ENCODE measurements at places on chromosomes 12 and 14.

- DNase-seq = no peak
Measured at GRCh38 chr12:11497995-11498394, 102.6 kb upstream of the PRB2 start.

GRCh38 chr12:639566-639965, 23.7 kb downstream of the NINJ2 start:
- DNase-seq = no peak

DNA sequence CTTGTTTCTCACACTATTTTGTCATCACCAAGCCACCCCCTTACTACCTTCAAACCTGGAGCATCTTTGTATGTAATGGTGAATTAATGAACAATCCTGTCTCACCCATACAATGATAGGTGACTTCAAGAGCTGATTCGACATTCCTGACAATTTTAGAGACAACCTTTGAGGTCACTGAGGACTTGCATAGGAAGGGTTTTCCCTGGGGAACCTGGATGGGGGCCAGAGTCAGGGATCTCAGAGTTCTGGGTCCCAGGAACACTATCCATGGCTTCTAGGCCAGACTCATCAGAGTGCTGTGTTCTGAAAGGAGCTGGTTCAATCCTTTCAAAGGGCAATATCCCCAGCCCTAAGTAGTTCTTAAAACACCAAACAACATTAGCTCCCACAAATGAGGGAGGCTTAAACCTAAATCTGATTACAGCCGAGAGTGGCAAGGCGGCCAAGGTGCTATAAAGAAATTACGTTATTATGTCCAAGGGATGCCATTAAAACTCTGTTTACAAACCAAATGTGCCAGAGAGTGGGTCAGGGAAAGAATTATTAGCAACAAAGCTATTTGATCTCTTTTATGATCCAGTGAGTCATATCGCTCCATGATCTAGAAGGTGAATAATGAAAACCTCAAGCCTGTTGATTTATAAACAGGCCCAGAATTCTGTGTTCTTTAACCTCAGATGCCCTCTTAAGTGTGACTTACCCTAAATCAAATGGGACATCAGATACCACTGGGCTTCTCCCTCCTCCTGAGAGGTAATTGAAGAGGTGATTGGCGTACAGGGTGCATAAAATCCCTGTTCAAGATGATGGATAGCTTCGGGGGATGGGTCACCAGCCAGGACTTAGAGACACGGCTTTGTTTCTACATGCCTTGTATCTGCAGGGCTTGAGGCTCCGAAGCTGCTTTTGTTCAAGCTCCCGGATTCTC, 230.2 kb upstream of the TBX3 start:
- no peak for DNase-seq

DNA sequence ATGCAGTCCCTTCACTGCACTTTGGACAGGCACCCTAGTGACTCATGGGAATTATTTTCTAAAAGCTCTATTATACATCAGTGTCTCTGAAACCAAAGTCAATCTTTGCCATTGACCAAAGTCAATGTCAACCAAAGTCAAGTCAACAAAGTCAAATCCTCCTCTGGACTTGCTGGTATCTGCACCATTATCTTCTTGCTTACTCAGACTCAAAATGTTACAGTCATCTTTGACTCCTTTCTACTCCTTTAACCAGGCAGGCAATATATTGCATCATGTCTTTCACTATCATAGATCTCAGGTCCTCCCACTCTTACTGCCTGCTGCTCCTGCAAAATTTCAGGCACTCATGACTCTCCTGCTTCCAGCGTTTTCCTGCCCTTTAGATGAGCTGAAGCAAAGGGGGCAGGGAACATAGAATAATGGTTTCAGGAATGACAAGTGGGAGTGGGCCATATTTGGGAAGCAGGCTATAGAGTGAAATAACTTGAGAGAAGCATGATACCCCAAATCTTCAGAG, 39.2 kb downstream of the IGF1 start:
- no peak for DNase-seq

- DNase-seq = no peak
Measured at GRCh38 chr14:24870949-24871701, 178.8 kb downstream of the STXBP6 start.

- no peak for DNase-seq
Measured at GRCh38 chr12:132033627-132034026, 83.9 kb downstream of the EP400 start.

DNA sequence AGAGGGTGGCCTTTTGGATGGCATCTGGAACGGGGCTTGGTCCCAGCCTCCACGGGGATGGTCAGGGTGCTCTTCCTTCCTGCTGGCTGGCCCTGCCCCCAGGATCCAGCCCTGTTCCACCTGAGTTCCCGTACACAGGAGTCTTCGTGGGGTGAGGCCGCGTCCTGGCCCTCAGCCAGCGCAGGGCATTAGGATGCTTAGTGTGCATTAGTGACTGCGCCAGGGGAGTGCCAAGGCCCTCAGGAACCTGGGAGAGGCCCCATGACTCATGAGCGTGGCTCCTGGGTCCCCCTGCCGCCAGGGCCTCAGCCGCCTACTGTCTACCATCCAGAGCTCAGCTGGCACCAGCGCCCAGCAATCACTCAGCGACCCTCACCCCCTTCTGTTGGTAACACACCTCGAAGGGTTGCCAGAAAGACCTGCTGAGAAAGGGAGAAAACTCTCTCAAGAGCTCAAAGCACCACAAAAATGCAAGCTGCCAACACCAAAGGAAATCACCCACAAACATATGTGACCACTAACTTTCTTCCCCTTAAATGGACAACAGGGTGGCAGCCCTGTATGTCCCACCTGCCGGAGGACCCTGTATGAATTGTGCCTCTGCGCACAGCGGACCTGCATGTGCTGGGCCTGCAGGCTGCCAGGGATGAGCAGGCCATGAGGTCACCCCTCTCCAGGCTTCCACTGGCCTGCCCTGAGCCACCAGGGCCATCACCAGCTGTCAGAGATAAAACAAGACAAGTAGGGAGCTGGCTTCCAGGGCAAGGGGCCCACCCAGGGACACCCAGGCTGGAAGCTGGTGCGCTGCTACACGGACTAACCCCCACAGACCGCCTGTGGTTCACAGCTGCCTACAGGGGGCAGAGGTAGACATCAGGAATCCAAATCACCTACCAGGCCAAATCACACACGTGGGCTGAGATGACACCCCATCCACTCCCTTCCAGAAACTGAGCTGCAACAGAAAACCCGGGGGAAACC, 28.7 kb downstream of the CCDC85C start:
- peak; percentile 60 for DNase-seq

GRCh38 chr14:39673270-39673711, 241.1 kb upstream of the FBXO33 start:
- no peak for DNase-seq

DNA sequence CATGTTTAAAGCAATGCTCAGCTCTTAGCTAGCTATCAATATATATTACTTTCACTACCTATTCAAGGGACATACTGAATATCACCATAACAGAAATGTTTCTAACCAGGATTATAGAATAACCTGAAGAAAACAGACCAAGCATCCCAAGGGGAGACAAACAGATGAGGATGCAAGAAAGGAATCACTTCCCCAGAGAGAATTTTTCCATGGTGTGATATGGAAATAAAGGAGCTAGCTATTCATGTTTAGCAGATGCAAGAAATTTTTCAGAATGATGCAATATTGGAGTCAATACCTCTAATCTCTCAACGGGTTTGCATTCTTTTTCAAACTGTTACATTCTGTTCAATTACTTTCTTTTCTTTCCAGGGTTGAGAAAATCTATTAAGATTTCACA, 538.9 kb upstream of the FLRT2 start:
- DNase-seq = no peak

DNA sequence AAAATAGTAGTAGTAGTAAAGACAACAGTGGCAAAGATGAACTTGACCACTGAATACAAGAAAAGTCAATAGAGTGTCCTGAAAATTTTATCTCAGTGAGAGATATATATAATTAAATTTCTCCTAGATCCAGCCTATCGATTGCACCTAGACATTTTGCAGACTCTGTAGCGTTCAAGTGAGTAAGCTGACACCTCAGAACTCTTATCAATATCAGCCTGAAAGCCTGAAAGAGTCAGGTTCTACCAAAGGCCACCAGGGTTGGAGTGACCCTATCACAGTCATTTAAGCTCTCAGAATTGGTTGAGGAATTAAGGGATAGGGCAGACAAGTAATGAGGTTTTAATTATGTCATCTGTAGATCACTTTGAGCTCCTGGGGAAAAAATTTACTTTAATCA, 174.6 kb downstream of the SRGAP1 start:
- DNase-seq = no peak

DNA sequence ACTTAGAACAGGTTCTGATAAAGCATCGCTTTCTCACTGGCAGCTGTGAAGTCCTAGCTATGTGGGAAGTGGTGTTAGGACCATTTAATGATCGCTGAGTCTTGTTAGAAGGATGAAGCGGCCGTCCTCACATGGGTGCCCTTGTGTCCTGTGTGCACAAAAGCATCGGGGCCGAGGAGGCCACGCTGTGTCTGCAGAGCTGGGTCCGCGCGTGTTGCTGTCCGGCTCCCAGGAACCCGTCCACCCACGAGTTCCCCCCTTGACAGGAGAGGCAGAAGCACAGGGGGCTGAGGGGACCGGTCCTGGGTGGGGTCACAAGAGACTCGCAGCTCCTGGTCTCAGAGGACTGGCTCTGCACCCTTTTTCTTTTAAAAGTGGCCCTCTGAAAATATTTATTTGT, 90.4 kb downstream of the ADGRD1 start:
- DNase-seq = no peak

DNA sequence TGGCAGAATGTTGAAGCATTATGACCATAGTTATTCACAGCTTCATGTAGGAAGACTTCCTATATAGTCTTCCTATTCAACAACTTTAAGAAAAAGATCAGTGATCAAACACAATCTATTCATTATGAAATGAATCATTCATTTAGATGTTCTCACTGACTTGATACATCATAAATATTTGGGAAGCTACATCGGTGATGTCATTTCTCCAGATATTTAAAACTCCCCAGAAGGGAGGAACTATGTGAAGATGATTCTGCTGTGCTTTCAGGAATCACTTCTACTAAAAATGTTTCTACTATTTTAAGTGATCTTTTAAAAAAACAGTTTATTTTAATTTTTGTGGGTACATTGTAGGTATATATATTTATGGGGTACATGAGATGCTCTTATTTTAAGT, 316.4 kb downstream of the BCAT1 start:
- no peak for DNase-seq

DNA sequence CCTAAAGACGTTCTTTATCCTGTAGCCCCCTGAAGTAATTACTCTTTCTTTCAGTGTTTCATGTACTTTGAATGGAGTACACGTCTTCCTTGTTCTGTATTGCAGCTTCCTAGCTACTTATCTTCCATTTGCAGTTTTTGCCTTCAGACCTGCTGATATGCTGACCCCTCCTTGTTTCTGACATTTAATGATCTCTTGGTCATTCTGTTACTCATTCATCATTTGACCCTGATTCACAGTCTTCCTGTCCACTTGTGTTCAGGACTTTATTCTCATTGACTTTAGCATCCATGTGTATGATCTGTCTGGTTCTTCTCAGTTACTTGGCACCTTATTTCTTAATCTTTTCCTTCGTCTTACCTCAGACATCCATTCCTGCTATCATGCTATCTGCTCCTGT, 22.2 kb downstream of the CPSF2 start:
- DNase-seq = no peak

- DNase-seq = peak; percentile 50
Measured at GRCh38 chr12:56488041-56488955, at the start of gene GLS2. Gene GLS2 (minus strand): TSS chr12:56488161. CDS start chr12:56488118, 43 bp downstream.

- DNase-seq = no peak
Measured at GRCh38 chr14:73264080-73264884, 27.0 kb downstream of the PAPLN start.

DNA sequence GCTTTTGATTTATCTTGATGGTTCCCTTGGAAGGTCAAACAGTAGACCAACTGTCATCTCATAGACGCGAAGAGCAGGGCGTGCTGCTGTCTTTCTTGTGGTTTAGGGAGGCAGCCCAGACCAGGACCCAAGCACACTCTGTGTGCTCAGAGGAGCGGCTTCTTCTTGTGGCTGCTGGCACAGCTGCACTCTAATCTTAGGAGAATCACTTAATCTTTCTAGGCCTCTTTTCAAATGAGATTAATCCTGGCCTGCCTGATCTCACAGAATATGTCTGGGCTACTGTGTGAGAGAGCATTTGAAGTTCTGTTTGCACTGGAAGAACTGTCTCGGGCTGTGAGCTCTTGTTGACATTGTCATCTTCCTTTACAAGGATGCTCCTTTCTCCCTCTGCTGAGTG, 60.0 kb upstream of the TRAF3 start:
- DNase-seq = no peak

- no peak for DNase-seq
Measured at GRCh38 chr14:90720832-90721231, 95.4 kb downstream of the TTC7B start.

All from NCI-H1694 treated with DMSO at 0.1 percent for 48 hours (cell line).